Urinary bladder (tissue), 4 donors: ENCODE measurements at places on chromosomes 12 and 14. TPM values are rescaled to one million over a fixed set of nuclear protein-coding genes. Genes with fewer than 3 reads are reported as not detected.

Gene RND1
- total RNA-seq = 0.53 TPM

Gene SLC22A17
- total RNA-seq = 30.5 TPM

- no peak for DNase-seq
Observed at GRCh38 chr12:85920324-85920947, 46.3 kb downstream of the NTS start.

DNA sequence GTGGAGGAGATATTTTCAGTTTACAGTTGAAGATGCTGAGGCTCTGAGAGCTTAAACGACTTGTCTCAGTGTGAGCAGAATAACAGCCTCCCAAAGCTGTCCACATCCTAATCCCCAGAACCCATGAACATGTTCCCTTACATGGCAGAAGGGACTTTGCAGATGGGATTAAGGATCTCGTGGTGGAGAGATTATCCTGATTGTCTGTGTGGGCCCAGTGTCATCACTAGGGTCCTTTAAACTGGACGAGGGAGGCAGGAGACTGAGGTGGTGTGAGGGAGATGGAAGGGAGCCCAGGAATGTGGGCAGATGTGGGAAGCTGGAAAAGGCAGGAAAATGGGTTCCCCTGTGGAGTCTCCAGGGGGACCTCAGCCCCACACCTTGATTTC, 9.6 kb upstream of the KRT80 start:
- DNase-seq = no peak

DNA sequence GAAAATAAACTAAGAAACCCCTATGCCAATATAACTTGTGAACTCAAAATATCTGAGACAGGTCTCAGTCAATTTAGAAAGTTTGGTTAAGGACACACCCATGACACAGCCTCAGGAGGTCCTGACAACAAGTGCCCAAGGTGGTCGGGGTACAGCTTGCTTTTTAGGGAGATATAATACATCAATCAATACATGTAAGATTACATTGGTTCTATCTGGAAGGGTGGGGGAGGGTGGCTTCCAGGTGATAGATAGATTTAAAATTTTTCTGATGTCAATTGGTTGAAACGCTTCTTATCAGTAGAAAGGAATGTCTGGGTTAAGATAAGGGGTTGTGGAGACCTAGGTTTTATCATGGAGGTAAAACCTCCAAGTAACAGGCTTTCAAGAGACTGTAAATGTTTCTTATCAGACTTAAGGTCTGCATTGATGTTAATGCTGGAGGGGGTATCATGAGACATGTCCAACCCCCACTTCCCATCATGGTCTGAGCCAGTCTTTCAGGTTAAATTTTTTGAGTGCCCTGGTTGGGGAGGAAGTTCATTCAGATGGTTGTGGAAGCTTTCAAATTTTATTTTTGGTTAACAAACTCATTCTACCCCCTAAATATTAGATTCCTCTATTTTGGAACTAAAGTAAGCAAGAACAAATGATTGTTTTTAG, 82.0 kb upstream of the RASSF8 start:
- DNase-seq = no peak

GRCh38 chr12:16636435-16637055, 30.6 kb upstream of the LMO3 start:
- no peak for DNase-seq
